ENCODE measurements at places on chromosomes 5 and 9.

- peak; percentile 72 for DNase-seq
Measured at GRCh38 chr5:179805529-179806249, 977 bp downstream of the MGAT4B start.

- no peak for DNase-seq
Measured at GRCh38 chr9:5571629-5572232, 57.2 kb upstream of the RIC1 start.

GRCh38 chr5:174073122-174073660 lies 27.7 kb downstream of the NSG2 start:
- DNase-seq = no peak

DNA sequence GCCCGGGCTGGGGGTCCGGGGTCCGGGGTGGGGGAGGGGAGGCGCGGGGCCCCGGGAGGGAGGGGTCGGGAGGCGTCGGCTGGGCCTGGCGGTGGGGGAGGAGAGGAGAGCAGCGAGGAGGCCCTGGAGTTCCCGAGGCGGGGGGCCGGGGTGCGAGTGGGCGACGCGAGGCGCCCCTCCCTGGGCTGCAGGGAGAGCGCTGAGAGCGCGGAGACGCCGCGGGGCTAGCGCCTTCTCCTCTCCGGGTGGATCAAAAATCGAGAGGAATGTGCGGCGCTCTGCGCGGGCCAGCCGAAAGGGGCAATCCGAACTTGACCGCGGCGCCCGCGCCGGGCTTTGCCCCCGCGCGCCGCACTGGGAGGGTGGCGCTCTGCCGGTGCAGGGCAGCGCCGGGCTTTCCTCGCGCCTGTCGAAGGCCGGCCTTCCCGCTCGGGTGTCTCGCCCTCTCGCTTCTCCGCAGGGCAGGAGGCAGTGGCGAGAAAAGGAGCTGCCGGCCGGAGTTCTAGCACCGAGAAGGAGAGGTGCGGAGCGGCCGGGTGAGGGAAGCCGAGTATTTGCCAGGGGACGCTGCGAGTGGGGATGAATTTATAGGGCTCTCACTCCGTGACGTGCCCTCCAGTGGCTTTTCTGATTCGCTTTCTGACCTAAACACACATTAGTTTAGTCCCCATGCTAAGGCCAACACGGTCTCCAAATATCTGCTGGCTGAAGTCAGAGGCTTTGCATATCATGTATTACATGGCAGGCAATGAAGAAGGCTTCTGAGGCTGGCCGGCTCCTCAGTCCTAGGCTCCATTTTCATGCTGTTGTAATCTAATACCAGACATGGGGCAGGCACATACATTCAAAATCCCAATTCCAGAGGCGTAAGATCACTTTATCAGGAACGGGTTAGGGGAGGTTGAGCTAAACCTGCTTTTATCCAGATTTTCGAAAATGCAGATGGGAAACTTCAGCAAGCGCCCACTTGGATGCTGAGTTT lies 503 bp upstream of the GDNF start:
- no peak for DNase-seq

- DNase-seq = no peak
Measured at GRCh38 chr9:77798140-77798539, 150.0 kb upstream of the GNA14 start.

GRCh38 chr5:115962239-115962564 lies at the start of gene LVRN:
Gene LVRN, plus strand, starts transcription at chr5:115962475. Its CDS starts 143 bp downstream, at chr5:115962618.
- DNase-seq = no peak

DNA sequence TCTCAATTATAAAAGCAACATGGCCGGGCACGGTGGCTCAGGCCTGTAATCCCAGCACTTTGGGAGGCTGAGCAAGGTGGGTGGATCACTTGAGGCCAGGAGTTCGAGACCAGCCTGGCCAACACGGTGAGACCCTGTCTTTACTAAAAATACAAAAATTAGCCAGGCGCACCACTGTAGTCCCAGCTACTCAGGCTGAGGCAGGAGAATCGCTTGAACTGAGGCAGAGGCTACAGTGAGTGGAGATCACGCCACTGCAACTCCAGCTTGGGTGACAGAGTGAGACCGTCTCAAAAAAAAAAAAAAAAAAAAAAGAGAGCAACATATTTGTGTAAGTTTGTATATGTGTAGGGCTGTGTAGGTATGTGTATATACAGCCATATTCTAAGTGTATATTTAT lies 7.5 kb downstream of the RPS6 start:
- DNase-seq = no peak

DNA sequence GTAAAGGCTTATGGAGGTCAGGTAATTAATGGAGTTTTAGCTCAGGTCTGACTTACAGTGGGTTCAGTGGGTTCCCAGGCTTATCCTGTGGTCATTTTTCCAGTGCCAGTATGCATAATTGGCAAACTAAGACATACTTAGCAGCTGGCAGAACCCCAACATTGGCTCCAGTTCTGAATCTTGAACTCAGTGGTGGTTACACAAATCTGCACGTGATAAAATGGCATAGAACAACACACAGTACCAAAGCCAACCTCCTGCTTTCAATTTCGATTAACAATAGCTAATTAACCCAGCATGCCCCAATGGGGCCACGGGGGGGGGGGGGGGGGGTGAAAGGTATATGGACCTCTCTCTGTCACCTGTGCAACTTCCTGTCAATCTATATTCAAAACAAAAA lies 19.0 kb upstream of the BARX1 start:
- DNase-seq = no peak

- DNase-seq = peak; percentile 18
Measured at GRCh38 chr9:135928074-135928730, 20.9 kb upstream of the CAMSAP1 start.

GRCh38 chr5:161713042-161713441 lies 27.5 kb downstream of the GABRA6 start:
- no peak for DNase-seq

DNA sequence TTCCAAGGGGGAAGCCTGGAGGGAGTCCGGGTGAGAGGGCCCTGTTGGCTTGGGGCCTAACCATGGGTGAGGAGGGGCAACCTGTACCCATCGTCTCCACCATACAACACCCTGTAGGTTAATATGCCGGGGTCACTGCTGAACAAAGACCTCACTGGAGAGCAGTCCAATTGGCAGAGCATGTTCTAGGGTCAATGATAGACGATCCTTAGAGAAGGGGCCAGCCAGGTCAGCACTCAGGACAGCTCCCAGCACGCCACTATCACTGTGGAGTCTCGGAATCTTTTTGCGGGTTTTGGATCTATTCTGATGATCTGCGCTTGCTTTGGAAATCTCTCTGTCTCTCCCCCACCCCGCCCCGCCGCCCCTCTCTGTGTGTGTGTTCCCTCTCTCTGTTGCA lies 218.4 kb upstream of the MVB12B start:
- no peak for DNase-seq

- no peak for DNase-seq
Measured at GRCh38 chr9:89449261-89449671, 48.6 kb downstream of the SEMA4D start.

DNA sequence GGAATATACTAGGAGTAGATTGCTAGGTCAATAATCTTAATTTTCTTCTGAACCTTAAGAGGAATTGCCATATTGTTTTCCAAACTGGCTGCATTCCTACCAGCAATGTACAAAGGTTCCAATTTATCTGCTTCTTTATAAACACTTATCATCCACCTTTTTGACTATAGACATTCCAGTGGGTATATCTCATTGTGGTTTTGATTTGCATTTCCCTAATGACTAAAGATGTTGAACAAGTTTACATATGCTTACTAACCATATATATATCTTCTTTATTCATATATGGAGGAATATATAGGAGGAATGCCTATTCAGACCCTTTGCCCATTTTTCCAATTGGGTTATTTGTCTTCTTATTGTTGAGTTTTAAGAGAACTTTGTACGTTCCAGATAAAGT lies 7.6 kb downstream of the DNAJC18 start:
- DNase-seq = no peak

- no peak for DNase-seq
Measured at GRCh38 chr9:134716067-134716466, 74.5 kb downstream of the COL5A1 start.

DNA sequence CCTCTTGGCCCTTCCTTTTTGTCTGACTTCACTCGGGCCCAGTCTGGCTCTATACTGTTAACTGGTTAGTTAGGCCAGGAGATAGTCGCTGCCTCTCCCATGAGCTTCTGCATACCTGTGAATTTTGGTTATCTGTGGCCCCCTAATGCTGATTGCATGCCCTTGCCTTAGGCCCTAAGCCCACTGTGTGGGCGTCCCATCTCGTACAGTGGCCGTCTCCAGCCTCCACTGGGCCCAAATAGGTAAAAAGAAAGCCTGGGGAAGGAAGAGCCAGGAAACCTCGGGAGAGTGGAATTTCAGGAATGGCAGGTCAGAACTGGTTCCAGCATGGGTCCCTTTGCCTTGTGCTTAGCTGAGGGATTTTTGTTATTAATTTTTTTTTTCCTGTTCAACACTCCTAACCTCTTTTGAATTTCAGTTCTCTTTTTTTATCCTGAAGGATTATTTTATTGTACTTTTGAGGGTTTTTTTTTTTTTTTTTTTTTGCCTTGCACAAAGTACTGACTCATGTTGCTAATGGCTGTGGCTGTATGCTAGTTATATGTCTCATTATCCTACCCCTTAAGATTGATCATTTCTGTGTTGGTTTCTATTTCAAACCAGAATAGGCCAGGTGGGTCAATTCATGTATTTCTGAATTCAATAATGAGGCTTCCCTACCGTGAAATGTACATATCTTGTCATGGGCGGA lies 3.4 kb downstream of the PRRC2B start:
- no peak for DNase-seq

DNA sequence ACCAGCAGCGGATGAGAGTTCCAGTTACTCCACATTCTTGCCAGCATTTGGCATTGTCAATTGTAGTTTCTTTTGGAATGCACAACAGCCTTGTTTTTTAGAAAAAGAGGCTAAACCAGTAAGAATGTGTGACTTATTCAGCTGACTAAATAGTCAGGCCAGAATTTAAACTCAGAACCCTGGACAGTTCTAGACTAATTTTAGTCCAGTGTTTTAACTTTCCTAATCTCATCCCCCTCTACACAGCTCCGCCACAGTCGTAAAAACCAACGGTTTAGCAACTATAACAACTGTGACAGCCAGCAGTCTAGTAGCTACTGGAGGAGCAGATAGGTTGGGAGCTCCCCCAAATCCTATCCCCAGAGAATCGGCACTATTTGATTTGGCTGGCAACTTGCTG lies 103.7 kb downstream of the FOXD1 start:
- no peak for DNase-seq

- no peak for DNase-seq
Measured at GRCh38 chr5:83377131-83377865, 94.2 kb upstream of the VCAN start.

DNA sequence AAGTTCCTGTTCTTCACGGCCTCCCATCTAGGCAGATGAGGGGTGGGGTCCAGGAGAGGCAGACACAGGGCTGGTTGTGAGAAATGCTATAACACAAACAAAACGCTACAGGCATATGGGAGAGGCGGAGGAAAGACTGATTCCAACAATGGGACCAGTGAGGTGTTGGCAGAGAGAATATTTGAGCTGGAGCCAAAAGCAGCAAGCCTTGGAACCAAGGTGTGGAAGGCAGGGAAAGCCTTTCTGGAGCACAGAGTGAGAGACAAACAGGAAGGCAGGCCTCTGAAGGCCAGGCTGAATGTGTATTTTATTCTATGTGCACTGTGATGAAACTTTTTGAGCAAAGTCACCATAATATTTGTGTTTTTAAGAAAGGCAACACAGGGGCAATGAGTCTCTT lies 2.9 kb downstream of the ATPSCKMT start:
- DNase-seq = no peak

GRCh38 chr5:143102411-143102810 lies 301.1 kb downstream of the NR3C1 start:
- DNase-seq = no peak

DNA sequence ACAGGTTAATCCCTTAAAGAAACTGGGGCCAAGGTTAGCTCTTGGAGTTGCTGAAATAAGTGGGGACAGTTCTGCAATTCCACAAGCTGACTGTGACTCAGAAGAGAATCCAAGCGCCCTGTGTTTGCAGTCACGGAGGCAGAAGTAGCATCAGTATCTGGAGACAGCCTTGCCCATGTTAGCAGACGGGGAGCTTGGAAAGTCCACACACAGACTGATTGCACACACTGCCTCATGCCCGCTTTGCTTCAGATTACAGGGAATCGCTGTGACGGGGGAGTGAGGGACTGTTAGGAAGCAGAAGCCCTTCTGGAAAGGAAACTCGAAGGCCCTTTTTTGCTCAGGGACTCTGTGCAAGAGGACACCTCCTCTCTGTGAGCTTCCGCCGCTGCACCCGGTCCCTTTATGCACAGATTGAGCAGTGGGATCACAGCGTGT lies 30.9 kb upstream of the PPP1R26 start:
- DNase-seq = no peak

GRCh38 chr5:902129-902916 lies 9.6 kb downstream of the TRIP13 start:
- peak; percentile 17 for DNase-seq

DNA sequence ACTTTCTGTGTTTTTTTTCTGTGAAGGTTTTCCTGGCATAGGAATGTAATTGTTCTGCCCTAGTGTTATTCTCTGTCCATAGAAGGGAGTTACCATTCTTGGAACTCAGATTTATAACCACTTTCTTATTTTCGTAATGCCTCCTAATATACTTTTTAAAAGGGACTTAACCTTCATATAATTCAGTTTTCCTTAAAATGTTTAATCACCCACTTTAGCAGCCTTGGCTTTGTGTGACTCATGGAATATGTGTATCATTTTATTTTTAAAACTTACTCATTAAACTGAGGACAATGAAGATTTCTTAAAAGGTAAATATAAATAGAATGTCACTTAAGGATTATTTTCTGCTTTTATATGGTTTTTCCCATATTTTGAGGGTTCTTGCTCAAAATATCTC lies 50.0 kb downstream of the RAI14 start:
- no peak for DNase-seq

DNA sequence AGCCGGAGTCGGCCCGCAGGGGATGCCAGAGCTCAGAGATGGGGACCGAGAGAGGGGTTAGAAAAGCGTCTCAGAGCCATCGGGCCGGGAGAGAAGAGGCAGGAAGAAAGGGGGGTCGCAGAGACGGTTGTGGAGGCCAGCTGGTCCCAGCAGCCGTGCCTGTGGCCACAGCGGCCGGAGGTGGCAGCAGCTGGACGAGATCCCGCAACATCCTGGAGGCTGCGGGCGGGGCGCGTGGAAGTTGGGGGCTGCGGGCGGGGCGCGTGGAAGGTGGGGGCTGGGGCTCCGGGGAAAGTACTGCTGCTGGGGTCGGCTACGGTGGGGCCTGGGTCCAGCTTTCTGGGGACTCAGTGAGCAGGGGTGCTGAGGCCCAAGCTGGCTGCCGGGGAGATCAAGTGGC lies 34.4 kb upstream of the EGFL7 start:
- peak; percentile 38 for DNase-seq

DNA sequence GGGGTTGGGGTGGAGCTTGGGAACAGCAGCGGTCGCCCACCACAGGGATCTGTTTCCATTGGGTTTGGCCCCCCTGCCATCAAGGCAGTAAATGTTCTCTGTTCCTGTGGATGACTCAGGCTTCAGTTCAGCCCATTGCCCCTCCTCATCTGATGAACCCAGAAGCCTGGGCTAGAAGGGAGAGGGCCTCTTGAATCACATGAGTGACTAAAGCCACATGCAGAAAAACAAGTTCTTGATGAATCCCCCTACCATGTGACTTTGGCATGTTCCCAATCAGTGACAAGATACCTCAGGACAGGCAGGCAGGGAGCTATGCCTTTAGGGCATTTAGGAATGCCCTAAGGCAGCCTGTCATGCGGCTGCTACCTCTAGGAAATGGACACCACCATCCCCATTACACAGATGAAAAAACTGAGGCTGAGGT lies 2.5 kb downstream of the SH3PXD2B start:
- DNase-seq = no peak

Measured in lower lobe of right lung (tissue), 2 donors.